ENCODE measurements at places on chromosomes 1 and 21. TPM values are rescaled to one million over a fixed set of nuclear protein-coding genes. Genes with fewer than 3 reads are reported as not detected.

CGN gene
- not detected for total RNA-seq

- no peak for DNase-seq
These were observed 427.2 kb downstream of the KIF26B start for GRCh38 chr1:245582026-245582425.

USF1 gene
- 49.2 TPM for total RNA-seq

CFH gene
- 75.6 TPM for total RNA-seq

GRCh38 chr1:44802306-44803061, 2.3 kb downstream of the PLK3 start:
- DNase-seq: no peak

- no peak for DNase-seq
These were observed 4.3 kb upstream of the S100A9 start for GRCh38 chr1:153353226-153353947.

DNA sequence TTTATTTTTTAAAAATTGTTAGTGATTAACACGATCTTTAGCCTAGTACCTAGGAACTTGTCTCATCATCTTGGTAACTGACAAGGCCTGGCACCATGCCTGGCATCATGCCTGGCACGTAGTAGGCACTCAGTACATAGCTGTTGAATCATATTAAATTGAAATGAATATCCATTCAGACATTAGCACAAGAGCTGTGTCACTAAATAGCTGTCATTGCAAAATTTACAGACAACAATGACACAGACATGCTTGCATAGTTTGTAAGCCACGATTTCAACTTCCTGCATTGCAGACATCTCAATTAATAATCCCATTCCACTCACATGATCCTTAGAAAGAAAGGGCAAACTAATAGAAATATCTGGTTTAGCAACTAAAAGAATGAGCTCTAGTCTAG, 15.4 kb upstream of the PHACTR4 start:
- DNase-seq: no peak

TSACC gene
- total RNA-seq: 0.67 TPM

GRCh38 chr1:34409689-34410229, 233.1 kb downstream of the C1orf94 start:
- DNase-seq: no peak

ADAMTS5 gene
- total RNA-seq: not detected

DNA sequence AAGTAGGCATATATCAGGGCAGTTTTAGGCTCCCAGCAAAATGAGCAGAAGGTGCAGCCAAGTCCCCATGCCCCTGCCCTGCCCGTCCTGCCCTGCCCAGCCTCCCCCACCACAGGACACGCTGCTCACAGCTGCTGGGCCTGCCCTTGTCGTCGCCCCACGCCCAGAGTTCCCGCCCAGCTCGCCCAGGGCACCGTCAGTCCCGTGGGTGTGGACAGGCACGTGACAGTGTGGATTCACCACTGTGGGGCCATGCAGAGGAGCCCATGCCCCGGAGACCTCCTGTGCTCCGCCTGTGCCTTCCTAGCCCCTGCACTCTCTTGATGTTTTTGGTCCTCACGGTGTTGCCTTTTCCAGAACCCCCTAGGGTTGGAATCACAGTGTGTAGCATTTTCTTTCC, 7.0 kb downstream of the FAAP20 start:
- no peak for DNase-seq

GRCh38 chr21:14551741-14552140, 5.6 kb upstream of the SAMSN1 start:
- no peak for DNase-seq

S100A7 gene
- not detected for total RNA-seq

GBP6 gene
- total RNA-seq: not detected

DNA sequence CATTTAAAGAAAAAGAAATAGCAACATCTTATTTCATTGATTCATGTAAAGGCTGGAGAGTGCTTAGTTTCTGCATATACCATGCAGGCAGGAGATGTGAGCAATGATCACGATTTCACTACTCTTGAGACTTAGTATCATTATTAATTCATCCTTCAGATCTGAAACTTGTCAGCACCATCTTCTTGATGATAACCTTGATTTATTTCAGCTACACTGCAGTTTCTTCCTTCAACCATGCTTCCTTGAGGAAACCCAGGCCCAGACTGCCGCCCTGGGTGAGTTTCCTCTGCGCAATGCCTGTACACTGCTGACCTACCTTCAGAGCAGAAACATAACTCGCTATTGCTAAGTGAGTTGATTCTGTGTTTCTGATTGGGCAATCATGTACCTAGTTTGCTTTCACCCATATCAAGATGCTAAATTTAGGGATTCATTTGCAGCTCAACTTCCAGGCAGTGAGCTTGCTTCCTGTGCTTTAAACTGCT, 13.5 kb upstream of the BCL10 start:
- no peak for DNase-seq

PDE9A gene
- total RNA-seq: 5.3 TPM

DNA sequence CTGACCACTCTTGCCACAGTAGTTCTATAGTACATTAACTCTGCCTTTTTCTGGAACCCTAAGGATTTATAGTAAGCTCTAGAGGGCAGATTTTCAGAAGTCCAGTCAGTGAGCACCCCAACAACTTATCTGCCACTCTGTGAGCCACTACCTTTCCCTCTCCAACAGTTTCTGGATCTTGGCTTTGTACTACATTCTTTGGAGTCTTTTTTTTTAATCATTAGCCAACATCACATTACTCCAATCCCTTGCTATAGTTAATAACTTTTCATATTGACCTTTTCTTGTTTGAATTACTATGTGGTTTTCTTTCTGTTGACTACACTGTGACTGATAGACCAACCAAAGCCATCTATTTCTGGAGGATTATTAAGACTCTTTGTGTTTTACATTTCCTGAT, 1596.7 kb upstream of the PRMT6 start:
- DNase-seq: no peak

DNA sequence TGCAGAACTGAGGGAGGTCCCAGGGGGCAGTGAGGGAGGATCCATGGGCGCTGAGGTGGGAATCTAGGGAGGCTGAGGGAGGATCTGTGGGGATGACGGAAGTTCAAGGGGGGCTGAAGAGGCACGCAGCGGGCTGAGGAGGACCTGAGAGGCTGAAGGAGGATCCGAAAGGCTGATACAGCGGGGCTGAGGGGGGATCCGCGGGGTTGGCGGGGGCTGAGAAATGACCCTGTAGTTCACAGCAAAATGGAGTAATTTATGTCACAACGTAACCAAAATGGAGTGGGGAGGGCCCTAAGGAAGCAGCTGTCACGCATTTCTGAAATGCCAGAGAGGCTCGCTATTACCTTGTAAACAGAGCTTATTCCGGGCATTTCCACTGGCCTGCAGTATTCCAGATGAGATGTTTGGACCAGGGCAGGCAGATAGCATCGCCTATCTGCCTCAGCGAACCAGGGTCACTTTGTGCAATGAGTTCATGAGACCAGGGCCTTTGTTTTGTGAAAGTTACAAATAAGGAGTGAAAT, 926 bp upstream of the MRPL55 start:
- no peak for DNase-seq

ZFP69 gene
- total RNA-seq: 5.1 TPM

GRCh38 chr1:221040691-221041285, 161.5 kb downstream of the HLX start:
- no peak for DNase-seq

C21orf91 gene
- 8.4 TPM for total RNA-seq

- no peak for DNase-seq
These were observed 58.9 kb downstream of the ST3GAL3 start for GRCh38 chr1:43766086-43766784.

UCK2 gene
- total RNA-seq: 215 TPM

SLC1A7 gene
- not detected for total RNA-seq
